ENCODE measurements at places on chromosomes 3 and 15.
A peak's percentile ranks its signal among the peaks of the same experiment; 100 is the strongest.

GRCh38 chr3:127682561-127682960, 9.8 kb downstream of the ABTB1 start:
- no peak for DNase-seq

- no peak for DNase-seq
These were observed 60.8 kb downstream of the RAB11A start for GRCh38 chr15:65930134-65930533.

DNA sequence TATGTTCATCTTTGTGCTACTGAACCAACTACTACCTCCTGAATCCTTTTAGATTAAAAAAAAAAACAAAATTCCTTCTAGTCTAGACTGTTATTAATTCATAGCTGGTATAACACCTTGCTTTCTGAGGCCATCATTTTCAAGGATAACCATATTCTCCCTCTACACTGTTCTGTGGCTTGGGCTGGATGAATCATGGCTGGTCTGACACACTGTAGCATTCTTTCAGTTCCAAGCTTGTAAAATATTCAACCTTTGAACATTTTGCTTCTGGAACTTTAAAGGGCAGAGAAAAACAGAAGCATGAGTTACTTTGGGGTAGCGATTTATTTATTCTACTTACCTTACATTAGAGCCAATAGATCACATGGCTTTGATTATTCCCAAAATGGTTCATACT, 7.6 kb downstream of the HSPBAP1 start:
- no peak for DNase-seq

- no peak for DNase-seq
These were observed 107.6 kb downstream of the TGFBR2 start for GRCh38 chr3:30713885-30714503.

GRCh38 chr3:87792534-87793336, 266.1 kb downstream of the CGGBP1 start:
- no peak for DNase-seq

- peak; percentile 12 for DNase-seq
These were observed 45.8 kb upstream of the SEC13 start for GRCh38 chr3:10366651-10367101.

GRCh38 chr3:67011414-67012131, 13.5 kb downstream of the KBTBD8 start:
- no peak for DNase-seq

DNA sequence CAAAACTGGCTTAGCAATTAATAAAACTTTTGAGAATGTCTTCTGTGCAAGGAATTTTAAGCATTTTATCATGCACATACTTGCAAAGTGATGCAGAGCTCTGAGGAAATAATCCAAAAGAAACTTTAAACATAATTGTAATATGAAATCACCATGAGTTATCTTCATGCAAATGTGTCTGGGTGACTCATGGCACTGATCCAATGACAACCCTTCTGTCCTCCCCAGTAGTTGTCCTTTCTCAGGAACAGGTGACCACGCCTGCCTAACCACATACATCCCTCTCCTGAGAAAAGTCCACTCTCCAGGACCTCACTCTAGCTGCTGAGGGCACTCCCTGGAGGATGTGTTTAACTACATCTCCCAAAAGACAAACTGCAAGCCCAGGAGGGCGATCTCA, 530.6 kb upstream of the IL12A start:
- no peak for DNase-seq

DNA sequence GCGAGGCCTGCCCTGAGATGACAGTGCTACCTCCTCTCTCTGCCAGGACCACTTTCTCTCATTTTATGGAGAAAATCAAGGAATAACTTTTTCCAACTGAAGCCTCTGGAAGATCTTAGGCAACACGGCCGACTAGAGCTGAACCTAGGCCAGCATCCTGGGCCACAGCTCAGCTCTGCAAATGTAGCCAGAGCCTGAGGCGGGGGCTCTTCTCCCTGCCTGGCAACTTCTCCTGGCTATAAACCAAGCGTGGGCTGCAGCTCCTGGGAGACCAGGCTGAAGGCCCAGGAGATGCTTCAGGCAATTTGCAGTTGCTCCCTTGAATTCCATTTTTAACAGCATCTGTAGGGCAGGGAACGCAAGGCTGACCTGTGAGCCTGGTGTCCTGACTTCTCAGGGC, 74.9 kb downstream of the CEMIP start:
- DNase-seq: no peak

GRCh38 chr3:187919048-187919447, 173.8 kb upstream of the BCL6 start:
- peak; percentile 95 for DNase-seq

DNA sequence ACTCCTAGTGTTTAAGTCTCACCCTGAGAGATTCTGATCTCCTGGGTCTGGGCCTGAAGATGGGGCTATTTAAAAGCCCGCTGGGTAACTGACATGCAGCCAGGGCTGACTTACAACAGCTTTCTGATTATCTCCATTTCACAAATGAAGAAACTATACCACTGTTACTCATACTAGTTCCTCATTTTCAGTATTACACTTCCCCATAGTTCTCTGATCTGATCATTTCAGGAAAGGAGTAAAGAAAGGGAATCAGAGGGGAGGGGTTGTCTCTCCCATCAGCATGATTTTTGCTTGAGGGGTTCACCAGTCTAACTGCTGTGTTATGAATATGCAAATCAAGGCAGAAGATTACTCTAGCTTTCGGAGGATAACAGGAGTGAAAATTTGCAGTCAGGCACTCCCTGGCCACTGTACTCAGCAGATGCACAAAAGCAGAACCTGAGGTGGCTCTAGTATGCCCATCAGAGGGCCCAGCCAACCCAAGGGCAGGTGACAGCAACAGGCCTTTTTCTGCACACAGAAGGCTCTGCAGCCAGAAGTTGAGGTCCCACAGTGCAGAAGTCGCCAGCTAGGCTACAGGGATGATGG, 59.4 kb downstream of the DAPK2 start:
- DNase-seq: peak; percentile 88

DNA sequence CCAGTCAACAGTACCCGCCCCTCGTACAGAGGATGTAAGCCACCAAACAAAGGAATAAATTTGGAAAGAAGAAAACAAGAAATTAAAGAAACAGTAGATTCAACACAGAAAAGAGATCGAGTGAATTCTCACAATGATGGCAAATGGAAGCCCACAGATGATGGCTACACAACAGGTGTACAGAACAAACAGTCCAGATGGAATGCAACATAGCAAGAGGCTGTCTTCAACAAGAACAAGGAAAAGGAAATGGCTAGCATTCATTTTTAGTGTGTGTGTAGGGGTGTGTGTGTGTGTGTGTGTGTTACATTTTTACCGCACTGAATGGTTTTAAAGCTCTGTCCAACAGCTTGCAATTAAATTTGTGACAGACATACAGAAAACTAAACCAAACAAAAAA, 12.9 kb downstream of the NEDD4 start:
- DNase-seq: no peak

GRCh38 chr3:195813916-195814640, 2.3 kb upstream of the MUC4 start:
- no peak for DNase-seq

- no peak for DNase-seq
These were observed 39.3 kb downstream of the SLITRK3 start for GRCh38 chr3:165156757-165157420.

DNA sequence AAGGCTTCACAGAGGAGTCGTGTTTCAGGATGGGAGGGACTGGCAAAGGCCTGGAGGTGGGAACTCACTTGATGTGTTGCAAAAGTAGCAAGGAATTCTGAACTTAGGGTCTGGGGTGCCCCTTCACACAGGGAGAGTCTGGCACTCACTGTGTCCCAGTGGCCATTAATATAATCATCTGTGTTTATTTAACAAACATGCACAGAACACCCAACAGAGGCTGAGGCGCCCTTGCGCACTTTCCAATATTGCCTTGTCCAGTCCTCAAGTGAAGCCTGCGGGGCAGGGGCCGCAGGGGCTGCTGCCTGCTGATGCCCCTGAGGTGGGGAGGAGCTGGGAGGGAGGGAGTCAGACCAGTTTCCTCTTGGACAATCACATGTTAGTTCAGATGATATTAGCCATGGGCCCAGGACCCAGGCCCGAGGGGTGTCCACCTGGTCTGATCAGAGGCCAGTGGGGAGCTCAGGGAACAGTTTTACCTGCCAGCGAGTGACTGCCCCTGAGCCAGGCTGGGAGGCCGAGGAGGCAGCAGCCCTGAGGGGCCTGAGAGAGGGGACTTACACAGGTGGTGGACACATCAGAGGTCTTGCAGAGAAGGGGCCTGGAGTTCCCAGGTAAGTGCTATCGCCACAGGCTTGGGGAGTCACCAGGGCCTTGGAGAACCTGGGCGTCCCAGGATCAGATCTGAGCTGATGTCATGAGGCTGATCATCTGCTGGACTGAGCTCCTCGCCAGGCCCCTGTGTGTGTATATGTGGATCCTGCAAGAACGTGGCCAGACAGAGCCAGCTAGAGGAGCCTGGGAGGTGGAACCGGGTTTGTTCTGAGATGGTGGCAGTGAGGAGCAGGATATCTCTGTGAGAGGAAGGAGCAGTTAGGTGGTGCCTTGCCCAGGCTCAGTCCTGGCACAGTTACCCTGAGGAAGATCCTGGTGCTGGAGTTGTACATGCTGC, 13.8 kb upstream of the TXNRD3 start:
- DNase-seq: no peak

DNA sequence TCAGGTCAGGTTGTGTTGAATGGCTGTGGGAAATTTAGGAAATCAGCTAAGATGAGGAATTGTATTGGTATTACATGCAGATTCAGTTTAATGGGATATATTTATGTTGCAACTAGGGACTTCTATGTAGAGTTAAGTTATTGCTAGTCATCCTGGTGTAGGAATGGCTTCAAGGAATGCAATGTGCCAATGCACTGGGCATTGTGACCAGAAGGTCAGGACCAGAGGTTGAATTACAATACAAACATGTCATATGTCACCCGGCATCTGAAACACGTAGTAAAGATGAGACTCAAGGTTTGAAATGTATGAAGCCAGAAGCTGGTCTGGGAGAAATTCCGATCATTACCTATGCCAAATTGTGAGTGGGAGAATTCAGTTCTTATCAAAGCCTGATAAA, 11.7 kb upstream of the GAP43 start:
- no peak for DNase-seq

DNA sequence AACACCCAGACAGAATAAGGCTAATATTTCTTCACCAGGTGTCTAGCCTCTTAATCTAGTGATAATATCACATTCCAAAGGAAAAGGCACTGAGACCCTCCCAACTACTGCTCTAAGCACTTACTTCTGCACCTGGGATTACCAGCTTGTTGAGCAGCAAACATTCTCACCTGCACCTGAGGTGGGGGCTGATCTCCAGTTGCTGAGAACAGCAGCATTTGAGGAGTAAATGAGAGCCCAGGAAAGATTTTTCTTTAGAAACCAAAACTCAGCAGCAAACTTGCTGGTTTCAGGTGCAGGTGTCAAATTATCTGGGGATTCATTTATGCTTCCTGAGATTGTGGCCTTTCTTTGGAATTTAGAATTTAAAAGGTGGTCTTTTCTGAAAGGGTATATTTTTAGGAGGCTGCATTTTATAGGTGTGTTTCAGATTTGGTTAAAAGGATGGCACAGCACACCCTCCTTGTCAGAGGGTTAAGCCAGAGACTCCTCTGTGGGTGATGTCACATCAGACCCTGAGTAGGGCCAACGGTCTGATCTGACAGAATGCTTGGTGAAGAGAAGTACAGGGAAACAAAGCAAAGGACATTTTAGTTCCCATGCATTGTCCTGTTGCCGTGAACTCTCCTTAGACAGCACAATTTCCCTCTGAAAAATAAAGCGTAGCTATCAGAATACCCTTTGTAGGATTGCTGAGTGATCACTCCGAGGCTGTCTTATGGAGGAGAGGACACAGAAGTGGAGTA, 411.0 kb upstream of the ATP11B start:
- DNase-seq: no peak

DNA sequence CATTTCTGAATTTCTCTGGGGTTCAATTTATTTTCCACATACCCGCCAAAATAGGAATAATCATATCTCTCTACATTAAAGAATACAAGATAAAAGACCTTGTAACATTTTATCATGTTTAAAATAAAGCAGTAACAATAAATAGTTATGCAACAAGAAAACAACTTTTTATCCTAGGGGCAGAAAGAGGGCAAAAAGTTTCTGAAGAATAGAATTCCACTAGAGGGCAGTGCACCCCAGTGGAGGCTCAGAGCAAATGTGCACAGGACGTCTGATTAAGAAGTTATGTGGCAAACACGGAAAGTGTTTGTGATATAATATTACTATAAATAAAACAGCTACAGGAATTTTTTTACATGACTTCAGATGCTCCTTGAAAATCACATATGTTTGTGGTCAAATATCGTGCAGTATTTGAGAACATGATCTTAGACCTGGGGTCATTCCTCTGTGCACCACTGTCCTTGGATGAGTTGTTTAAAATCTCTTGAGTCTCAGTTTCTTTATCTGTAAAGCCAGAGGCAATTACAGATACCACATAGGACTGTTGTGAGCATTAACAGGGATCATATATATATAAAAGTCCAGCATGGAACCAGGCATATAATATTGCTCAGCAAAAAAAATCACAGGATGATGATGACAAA, 13.2 kb upstream of the PIK3R4 start:
- peak; percentile 82 for DNase-seq

DNA sequence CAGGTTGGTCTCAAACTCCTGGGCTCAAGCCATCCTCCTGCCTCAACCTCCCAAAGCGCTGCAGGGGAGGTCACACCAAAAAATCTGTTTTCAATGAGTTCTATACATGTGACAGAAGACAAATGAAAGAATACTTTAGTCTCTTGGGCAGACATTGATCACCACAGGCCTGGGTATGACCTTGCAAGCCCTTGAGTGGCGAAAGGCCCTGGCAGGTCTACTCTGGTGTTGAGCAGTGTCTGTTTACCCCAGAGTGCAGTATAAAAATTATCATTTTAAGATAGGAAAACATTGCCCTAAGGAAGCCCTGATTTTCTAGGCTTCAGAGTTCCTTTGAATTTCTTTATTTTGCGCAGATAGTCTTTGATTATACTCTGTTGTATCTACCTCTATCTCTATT, 61.6 kb upstream of the GBE1 start:
- DNase-seq: no peak

GRCh38 chr15:61047783-61048182, 181.3 kb downstream of the RORA start:
- no peak for DNase-seq

DNA sequence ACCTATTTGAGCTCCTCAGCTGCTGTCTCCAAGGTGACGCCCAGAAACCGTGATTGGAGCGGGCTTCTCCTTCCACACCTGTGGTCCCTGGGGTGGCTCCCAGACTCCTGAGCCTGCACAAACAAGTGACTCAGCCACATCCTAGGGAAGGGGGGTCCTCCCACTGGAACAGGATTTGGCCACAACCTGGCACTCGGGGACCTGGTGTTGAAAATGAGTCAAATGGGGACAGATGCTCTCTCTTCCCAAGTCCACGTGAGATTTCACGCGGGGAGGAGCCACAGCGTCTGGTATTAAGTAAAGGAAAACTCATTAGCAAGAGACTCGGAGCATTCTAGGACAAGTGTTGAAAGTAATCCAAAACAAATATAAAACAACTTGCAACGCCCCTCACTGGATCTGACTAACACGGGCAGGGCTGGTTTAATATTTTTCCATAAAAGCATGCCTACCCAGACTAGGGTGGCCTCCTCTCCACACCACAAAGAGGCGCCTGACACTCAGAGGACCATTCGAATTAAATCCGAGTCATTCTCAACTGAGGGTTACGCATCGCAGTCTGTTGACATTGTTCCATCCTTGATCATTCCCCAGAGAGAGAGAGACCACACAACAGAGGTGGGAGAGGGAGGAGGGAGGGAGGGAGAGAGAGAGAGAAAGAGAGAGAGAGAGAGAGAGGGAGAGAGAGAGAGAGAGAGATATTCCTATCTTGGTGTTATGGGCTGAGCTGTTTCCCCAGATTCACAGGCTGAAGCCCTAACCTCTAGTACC, 74.4 kb downstream of the MGLL start:
- DNase-seq: no peak

Measured in inflammatory macrophage treated with lipopolysaccharide for 4 hours (primary cell).